ENCODE measurements at places on chromosomes 11 and 22. TPM values are rescaled to one million over a fixed set of nuclear protein-coding genes. Genes with fewer than 3 reads are reported as not detected.

GRCh38 chr11:75149766-75150465, 991 bp upstream of the SLCO2B1 start:
- DNase-seq = no peak

DNA sequence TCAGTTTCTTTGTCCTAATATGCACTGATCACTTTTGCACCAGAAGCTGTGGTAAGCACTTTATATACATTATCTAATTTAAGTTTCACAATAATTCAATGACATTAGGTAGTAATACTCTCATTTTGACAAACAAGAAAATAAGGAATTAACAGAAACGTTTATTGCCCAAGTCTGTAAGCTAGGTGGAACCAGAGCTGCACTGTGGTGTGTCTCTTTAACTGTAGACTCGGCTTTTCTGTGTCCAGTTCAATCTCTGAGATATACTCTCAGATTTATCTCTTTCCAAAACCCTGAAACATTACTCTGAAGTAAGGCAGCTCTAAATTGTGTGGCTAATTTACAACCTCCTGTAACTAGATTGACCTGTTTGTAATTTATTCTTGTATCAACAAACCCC, 101.1 kb downstream of the MUC15 start:
- DNase-seq = no peak

The RASGRP2 gene
- not detected for total RNA-seq

- no peak for DNase-seq
Measured at GRCh38 chr11:64597671-64598101, 6.7 kb downstream of the SLC22A12 start.

The OR51B5 gene
- not detected for total RNA-seq

DNA sequence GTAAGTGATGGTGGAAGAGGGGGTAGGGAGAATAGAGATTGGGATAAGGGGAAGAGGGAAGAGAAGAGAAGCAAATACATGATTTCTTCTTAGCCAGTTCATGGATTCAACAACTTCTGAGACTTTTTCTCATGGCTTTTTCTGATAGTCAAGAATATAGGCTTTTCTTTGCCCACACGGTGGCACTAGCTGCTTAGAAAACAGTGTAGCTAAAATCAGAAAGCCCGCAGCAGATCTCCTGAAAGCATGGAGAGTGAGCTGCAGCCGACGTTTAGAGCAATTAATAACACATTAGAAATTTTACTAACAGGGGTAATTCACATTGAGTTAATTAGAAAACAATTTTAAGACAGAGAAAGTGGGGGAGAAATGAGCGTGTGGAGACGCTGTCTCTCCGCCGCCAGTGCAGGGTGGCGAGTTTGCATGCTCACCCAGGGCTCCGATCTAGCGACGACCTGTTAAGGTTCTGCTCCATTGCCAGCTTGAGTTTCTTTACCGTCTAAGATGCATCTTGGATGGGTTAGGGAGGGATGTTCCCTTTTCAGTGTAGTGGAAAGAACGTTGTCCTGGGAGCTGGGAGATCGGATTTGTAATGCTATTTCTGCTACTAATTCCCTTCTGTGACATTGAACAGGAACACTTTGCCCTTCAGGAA, 3.3 kb upstream of the RAG1 start:
- DNase-seq = no peak

- DNase-seq = no peak
Measured at GRCh38 chr22:19068784-19069271, 53.4 kb downstream of the DGCR2 start.

- no peak for DNase-seq
Measured at GRCh38 chr11:129543515-129544290, 168.1 kb downstream of the BARX2 start.

DNA sequence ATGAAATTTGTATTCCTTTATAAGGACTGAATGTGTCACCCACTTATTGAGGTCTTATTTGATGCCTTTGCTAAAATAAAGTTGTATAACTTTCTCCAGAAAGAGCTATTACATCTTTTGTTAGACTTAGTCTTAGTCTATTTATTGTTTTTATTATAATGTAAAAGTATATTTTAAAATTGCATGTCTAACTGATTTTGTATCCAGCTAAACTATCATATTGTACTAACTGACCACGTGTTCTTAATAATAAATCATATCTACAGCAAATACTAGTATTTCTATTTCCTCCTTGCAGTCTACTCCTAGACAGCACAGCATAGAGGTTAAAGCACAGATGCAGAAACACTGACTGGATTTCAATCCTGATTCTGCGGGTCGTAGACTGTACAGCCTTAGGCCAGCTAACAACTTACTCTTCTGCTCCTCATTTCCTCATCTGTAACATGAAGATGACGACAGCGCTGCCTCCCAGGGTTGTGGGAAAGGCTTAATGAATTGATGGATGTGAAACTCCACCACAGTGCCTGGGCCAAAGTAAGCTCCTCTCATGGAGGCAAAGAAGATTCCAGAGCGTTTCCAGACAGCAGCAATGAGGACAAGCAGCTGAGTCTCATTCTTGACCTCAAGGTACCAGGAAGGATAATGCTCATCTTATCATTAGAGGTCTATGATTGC, 13.2 kb downstream of the IFITM10 start:
- no peak for DNase-seq

The KRTAP5-2 gene
- total RNA-seq = not detected

GRCh38 chr11:41256041-41256440, 203.4 kb downstream of the LRRC4C start:
- DNase-seq = no peak

- no peak for DNase-seq
Measured at GRCh38 chr22:31676700-31677099, 14.7 kb upstream of the PISD start.

The OR10A2 gene
- not detected for total RNA-seq

Data from epithelial cell of proximal tubule (primary cell).